Activated CD4-positive, alpha-beta T cell treated with anti-CD3 and anti-CD28 coated beads, Interleukin-2, Interleukin-6, amounts not matched to agents 100 ng/mL and 50 ng/mL, durations not matched to agents 16 hours and 8 hours (primary cell): ENCODE measurements at places on chromosomes 2 and 18.

DNA sequence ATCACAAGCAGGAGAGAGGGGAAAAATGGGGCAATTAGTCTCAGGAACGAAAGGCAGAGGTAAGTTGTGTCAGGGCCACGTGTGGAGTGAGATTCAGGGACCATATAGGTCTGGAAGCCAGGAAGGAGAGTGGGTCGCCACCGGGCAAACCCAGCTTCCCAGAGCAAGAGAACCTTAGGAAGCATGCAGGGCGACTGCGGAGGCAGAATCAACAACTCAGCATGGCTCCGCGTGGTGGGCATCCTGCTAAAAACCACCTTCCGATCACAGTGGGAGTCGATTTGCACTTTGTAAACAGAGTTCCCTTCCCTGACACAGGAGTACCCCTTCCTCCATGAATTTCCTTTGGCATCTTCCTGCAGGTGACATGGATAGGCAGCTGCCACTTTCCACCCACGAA, 114.6 kb downstream of the TTC32 start:
- DNase-seq, result no peak

GRCh38 chr2:111664275-111664850, 219.6 kb downstream of the ANAPC1 start:
- peak; percentile 38 for DNase-seq

GRCh38 chr2:54424555-54425163, 31.5 kb upstream of the SPTBN1 start:
- DNase-seq, result no peak

DNA sequence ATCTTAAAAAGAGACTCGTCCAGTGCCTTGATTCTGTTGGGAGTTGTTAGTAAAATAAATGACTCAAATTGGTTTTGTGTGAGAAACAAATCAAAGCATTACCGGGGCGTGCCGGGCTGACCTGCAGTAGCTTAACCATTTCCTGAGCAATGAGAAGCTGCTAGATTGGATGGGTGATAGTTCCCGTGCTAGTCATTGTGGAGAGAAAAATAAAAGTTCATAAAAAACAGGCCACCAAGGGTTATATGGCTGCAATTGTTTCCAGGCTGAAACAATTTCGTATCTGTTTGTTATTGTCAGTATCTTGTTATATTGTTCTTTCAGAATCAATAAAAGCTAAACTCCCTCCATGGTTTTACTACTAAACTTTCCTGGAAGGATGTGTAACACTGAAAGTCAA, 314.4 kb downstream of the MTX2 start:
- DNase-seq, result peak; percentile 60

DNA sequence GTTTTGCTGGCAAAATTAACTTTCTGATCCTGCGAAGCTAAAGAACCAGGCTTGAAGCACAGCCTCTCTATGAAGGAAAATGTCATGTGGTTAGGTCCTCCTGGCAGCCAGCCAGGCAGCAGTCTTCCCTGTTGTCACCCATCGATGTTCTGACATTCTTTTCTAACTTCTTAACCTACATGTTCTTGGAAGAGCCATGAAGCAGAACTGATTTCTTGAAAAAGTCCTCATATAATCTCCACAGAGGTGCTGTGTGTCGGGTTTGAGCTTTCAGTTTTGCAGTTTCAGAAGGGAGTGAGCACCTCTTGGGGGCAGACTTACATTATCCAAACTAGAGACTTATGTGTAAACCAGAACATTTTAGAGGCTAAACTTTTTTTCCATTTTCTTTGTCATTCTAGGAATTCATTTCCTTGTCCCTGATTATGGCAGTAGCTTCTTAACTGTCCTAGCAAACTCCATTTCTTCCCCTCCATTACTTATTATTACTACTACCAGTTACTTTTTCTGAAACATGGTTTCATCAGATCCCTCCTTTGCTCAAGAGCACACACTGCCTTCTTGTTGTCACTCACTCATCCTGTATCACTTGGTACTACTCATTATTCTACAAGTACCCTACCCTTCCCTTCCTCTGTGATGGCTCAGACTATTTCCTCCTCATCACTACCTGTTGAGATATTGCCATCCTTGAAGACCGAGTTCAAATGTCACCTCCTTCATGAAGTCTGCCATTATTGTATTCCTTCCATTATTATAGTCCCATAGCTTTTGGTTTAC, 31.1 kb downstream of the DOK1 start:
- DNase-seq, result peak; percentile 56

DNA sequence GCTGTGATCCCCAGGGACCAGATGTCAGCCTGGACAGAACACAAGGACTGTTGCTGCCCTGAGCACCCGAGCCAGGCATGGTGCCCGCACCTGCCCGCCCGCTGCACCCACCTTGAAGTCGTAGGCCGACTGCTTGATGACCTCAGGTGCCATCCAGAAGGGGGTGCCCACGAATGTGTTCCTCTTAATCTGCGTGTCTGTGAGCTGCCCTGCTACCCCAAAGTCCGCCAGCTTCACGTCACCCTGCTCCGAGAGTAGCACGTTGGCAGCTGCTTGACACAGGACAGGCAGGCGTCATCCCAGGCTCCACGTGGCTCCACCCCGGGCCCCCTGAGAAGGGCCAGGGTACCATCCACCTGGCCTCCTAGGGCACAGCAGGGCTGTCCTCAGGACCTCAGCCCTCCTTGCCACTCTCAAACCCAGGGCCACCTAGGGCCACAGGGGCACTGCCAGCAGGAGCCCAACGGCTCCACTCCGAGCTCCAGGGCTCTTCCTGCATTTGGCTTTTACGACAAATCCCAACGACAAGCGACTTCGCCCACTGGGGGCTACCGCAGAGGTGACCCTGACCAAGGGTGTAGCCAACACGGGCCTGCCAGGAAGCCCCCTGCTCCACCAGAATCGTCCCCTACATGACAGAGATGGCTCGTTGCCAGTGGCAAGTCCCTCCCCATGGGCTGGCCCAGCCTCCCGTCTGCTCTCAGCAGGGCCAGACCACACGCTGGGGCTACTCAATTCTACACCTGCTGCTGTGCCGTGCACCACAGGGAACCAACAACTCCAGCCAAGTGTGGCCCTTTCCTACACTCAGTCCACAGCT, 9.0 kb downstream of the STK25 start:
- DNase-seq, result no peak

DNA sequence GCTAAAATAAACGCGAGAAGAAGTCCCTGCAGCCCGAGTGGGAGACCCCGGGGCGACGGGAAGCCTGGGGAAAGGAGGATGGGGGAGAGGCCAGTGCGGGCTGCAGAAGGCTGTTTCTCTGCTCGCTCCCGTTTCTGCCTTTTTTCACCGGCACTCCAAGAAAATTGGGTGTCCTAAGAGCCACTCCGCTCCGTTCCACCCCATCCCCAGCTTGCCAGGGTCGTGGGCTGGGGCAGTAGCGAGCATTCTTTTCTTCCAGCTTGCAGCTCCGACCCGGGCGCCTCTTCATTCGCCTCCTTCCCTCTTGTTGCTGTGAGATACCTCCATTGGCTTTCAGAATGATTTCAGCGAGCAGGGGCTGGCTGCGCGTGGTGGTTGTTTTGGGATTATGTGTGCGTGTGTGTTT, 1.1 kb downstream of the HOXD3 start:
- no peak for DNase-seq

DNA sequence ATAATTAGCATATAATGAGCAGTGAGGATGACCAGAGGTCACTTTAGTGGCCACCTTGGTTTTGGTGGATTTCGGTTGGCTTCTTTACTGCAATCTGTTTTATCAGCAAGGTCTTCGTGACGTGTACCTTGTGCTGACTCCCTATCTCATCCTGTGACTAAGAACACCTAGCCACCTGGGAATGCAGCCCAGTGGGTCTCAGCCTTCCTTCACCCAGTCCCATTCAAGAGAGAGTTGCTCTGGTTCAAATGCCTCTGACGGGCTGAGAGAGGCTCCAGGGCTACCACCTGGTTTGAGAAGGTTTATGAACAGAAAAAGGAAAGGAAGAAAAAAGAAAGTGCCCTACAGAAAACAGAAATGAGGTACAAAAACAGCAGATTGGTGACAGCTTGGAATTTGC, 738.7 kb downstream of the SOCS6 start:
- no peak for DNase-seq

- no peak for DNase-seq
Observed at GRCh38 chr2:232892843-232893242, 22.8 kb downstream of the SNORC start.

DNA sequence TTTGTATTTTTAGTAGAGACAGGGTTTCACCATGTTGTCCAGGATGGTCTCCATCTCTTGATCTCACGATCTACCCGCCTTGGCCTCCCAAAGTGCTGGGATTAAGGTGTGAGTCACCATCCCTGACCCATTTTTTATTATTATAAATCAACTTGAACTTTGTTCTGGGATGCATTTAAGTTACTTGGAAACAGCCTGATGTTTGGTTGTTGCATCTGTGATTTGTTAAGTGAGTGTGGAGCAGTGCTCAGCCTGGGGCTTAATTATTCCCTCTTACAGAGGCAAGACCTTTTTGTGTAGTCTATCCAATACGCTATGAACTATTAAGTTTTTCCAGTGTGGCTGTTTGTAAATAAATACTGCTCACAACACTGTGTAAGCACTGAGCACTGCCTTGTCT, 32.6 kb downstream of the MTA3 start:
- no peak for DNase-seq

DNA sequence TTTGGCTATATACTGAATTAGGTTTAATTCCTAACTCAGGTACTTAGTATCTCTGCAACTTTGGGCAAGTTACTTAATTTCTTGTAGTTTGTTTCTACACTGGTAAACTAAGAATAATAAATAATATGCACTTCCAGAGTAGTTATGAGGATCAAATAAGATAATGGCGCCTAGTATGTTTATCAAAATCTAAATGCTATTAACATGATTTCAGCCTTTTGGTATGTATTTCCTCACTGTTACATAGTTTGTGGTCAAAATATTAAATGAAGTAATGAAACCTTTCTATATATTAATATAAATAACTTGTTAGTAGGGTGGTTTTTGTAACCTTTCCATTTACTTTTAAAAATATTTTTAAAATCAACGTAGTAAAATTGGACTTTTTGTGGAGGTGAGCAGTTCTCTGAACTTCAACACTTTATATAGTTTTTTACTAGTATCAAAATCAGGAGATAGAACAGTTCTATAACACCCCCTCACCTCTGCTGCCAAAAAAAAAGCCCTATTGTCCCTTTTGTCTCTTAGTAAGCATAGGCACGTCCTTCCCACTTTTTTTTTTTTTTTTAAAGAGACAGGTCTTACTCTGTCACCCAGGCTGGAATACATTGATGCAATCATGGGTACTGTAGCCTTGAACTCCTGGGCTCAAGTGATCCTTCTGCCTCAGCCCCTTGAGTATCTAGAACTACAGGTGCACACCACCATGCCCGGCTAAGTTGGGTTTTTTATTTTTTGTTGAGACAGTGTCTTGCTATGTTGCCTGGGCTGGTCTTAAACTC, 44.8 kb downstream of the RAB3GAP1 start:
- no peak for DNase-seq

- DNase-seq, result no peak
Observed at GRCh38 chr2:55134316-55134706, 84.1 kb upstream of the RTN4 start.

- DNase-seq, result no peak
Observed at GRCh38 chr2:152431370-152432098, 96.6 kb downstream of the FMNL2 start.

DNA sequence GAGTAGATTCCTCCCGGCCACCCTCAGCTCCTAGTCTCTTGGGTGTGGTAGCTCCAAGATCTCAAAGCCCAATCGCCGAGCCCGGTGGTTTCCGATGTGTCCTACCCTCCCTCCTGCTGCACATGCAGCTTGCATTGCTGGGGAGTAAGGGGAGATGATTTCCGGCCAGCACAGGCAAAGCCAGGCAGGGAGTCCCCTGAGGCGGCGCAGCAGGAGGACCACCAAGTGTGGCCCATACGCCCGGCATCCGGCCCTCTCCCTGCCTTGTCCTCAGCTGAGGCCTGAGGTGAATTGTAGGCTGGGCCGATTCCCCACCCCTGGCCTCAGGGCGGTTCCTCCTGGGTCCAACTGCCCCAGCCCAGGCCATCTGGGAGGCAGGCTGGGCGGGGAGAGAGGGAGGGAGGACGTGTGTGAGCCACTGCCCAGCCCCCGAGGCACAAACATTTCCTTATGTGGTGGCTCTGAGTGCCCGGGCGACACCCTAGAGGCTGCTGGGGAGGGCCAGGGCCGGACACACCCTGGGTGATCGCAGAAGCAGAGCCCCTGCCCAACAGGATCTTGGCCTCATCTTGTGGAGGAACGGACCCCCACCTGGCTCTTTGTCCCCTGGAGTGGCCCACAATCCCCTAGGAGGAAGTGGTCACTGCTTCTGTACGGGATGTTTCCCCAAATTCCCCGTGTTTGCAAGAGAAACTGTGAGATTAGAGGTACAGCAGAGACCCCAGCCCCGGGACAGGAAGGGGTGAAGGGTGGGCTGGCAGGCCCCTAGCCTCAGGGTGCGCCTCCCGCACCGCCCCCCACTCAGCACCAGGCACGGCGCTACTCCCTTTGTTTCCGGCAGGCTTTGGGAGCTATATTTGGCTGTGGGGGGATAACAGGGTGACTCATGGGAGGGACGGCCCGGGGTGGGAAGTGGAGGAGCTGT, 41.9 kb upstream of the PTMA start:
- no peak for DNase-seq

GRCh38 chr18:43868497-43868995, 591.3 kb upstream of the SYT4 start:
- DNase-seq, result no peak

DNA sequence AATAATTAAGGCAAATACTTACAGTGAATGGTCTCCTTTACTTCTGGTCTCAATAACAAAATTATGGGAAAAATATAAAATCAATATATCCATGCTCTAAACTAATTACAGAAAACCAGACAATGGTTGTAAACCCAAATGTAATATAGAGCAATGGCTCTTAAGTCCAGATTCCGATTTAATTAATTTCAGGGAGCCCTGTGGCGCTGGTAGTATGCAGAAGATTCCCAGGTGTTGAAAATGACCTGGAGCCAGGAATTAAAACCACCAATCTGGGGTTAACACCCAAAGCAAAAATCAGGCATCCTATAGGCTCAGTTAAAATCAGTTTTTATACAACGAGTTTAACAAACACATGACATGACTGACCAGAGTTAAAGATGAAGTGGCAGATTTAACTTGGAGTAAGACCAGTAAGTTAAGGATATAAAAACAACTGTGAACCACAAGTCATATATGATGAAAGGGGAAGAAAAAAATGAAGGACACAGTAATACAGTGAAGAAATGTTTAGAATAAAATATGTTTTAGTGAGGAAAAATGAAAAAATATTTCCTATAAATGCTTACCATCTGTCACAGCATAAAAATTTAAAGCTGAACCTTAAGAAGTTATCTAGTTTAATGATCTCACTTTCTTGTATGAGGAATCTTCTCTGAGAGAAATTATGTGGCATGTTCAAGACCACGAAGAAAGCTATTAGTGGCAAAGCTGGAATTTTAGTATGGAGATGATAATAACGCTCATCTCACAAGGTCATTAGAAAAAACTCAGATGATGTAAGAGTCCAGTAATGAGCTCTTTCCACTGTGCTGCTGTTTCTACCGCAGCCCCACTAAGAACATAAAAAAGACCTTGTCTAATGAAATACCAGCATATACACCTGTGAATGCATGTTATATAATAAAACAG, 45.8 kb upstream of the FLACC1 start:
- no peak for DNase-seq

- DNase-seq, result no peak
Observed at GRCh38 chr2:146477383-146477782, 1367.4 kb upstream of the ACVR2A start.

- DNase-seq, result no peak
Observed at GRCh38 chr2:120654381-120655134, 81.1 kb upstream of the GLI2 start.
